Stimulated activated CD8-positive, alpha-beta memory T cell treated with anti-CD3 and anti-CD28 coated beads, Interleukin-4, amount 100 ng/mL, for 4 hours (primary cell): ENCODE measurements at places on chromosomes 16 and 17.
A peak's percentile ranks its signal among the peaks of the same experiment; 100 is the strongest.

- no peak for DNase-seq
Observed at GRCh38 chr16:86449446-86450095, 60.8 kb upstream of the FOXF1 start.

GRCh38 chr16:191831-192230 is 11.6 kb downstream of the HBQ1 start:
- DNase-seq, result no peak

DNA sequence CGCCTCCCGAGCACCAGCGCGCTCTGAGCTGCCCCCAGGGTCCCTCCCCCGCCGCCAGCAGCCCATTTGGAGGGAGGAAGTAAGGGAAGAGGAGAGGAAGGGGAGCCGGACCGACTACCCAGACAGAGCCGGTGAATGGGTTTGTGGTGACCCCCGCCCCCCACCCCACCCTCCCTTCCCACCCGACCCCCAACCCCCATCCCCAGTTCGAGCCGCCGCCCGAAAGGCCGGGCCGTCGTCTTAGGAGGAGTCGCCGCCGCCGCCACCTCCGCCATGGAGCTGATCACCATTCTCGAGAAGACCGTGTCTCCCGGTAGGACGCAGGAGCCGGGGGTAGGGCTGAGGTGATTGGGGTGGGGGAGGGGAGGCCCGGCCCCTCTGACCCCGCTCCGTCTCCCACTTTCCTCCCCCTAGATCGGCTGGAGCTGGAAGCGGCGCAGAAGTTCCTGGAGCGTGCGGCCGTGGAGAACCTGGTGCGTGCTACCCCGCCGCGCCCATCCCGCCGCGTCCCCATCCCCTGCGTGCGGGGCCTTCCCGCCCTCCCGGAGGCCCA is 329 bp downstream of the KPNB1 start:
- DNase-seq, result peak; percentile 30

DNA sequence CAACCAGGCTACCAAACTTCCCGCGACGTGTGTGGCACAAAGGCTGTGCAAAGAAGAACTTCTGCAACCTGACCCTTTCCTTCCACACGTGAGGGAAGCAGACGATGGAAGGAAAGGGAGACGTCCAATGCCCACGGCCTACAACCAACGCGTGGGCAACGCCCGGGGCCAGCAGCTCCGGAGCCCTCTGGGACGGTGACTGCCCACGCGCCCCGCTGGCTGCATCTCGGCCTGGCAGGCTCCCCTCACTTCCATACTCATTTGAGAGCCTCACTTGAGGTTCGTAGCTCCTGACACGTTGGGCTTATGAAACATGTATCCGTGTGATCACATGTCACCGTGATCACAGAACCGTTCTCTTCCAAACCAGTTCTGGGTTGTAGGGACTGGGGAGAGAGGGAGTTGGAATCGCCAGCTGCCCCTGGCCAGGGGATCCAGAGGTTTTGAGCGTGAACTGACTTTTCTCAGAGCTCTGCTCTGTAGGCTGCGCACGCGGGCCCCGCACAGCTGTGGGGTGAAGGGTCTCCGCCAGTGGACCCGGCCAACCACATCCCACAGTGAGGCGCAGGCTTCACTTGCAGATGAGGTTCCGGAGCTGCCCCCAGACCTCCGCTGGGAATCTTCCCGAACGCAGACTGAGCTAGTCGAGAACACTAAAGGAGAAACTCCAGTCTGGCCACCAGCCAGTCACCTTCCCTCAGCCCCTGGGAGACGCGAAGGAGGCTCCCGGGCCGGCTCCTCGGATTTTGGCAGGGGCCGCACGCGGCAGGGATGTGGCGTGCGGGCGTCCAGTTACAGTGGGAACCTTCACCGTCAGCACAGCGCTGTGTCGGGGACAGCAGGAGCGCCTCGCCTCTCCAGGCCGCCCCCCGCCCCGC is 1.0 kb downstream of the LMF1 start:
- no peak for DNase-seq

DNA sequence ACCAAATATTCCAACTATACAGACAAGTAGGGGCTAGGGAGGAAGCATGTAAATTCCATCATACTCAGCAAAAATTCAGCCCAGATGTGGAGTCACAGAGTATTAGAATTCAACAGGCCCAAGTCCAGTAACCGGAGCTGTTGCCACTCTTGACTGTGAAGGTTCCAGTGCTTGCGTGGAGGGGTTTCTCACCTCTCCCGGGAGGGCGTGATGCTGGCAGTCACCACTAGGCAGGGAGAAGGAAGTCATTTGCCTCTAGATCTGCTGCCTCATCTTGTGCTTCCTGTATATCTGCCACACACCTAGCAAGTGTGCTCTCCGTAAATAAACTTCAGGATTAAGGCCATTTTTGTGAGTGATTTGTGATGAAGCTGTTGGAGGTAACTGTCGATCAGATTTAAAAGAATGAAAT is 1.0 kb upstream of the CKLF start:
- peak; percentile 38 for DNase-seq

DNA sequence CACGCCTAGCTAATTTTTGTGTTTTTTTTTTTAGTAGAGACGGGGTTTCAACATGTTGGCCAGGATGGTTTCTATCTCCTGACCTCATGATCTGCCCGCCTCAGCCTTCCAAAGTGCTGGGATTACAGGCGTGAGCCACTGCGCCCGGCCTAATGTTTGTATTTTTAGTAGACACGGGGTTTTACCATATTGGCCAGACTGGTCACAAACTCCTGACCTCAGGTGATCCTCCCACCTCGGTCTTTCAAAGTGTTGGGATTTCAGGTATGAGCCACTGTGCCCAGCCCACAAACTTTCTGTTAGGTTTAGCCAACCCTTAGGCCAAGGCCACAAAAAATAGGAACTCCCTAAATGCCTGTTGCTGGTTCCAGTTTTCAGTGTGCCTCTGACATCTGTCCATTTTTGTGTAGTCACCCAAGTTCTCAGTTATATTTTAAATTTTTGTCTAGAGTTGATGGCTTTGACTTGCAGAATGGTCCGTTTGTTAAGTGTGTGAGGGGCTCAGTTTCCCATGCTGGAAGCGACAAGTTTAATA is 12.7 kb downstream of the CCL16 start:
- no peak for DNase-seq
